ENCODE measurements at places on chromosomes 3 and 15.
A peak's percentile ranks its signal among the peaks of the same experiment; 100 is the strongest.

DNA sequence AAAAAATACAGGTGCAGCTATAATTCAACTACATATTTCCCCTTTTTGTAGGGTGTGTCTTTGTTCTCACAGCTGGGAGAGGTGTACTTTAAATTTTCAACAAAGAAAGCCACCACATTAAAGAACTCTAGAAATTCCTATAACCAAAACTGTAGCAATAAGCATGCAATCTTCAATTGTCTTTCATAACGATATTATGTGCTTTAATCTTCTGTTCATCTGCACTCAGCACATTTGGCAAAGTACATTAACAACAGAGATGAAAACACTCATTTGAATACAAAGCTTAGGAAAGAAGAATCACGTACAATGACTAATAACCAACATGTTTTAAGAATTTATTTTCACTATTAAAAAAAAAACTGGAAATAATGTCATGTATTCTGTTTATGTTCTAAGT, 1025.8 kb downstream of the ROBO1 start:
- no peak for DNase-seq

DNA sequence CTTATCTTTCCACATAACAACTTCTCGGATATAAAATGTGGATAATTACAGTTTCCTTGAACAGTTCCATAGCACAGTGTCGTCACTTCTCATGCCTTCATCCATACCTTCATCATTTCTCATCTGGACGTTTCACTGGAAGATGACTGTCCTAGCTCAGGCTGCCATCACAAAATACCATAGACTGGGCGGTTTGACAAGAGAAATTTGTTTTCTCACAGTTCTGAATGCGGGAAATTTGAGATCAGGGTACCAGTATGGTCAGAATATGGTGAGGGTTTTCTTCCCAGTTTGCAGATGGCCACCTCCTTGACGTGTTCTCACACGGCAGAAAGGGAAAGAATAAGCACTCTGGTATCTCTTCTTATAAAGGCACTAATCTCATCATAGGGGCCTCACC, 42.8 kb downstream of the TMEM108 start:
- no peak for DNase-seq

- DNase-seq = no peak
These were observed 35.6 kb upstream of the FILIP1L start for GRCh38 chr3:100149713-100150415.

DNA sequence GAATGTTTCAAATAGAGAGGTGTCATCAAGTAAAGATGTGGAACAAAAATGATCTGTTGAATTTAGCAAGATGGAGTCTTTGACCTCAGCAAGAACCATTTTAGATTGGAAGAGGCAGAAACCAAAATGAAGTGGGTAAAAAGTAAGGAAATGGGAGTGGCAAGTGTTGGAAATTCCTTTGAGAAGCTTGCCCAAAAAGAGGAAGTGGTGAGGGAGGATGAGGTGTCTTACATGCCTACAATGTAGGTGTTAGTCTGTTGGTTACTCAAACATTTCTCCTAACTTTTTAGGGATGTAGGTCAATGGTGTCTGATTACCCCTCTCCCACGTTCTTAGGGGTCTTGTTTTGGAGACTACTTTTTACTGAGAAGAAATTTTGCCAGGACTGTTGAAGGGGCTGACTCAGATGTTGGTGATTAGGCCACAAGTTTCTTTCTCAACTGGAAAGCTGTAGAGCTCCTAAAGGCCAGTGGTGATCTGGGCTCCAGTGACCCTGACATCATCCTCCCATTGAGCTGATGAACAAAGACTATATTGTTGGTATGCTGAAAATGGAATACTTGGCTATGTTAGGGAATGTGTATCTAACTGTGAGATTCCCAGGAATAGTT, 5.1 kb downstream of the PPP2R3A start:
- DNase-seq = no peak

DNA sequence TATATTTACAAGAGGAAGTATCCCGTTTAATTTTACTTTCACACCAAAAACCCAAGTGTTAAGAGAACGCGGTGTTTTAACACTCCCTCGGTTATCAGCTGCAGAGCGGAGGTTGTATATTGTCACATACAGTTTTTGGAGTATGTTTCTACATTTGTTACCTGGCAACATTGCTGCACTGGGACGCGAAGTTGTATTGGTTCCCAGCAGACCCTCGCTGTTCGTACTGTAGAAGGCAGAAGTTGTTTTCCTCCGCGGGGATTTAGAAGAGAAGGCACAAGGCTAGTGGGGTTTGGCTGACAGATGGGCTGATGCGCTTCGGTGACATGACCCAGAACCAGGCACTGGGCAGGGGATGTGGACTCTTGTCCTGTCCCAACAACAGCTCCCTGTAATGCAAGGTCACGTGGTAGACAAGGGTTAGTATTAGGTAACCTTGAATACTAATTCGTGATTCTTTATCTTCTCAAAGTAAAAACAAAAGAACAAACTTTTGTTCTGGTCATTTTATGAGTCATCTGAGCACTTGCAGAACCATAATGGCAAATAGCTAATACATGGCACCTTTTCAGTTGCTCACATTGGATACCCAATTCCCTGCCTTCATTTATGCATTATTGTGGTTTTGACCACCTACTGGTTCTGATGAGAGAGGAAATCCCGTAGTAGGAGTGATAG, 230.4 kb upstream of the BHLHE40 start:
- DNase-seq = no peak

DNA sequence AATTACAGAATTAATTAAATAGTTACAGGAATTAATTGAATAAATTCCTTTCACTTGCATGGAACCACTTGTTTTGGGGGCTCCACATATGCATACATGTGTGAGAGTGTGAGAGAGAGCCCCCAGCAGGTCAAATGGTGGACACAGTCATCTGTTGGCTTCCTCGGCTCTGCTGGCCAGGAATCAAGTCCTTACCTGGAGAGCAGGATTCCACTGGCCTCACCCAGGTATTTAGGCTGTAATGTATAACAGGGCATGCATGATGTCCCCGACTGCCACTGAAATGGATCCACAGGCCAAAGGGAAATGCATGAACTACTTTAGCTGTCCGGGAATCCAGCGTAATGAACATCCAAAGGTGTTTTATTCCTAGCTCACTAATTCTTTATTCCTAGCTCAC, 139.7 kb upstream of the SMAD3 start:
- no peak for DNase-seq

GRCh38 chr15:48202068-48202467, 4.0 kb upstream of the SLC12A1 start:
- DNase-seq = no peak

- DNase-seq = no peak
These were observed 52.0 kb downstream of the CD200R1L start for GRCh38 chr3:112794622-112795172.

GRCh38 chr15:31311735-31312619, 14.7 kb upstream of the KLF13 start:
- DNase-seq = no peak

GRCh38 chr15:50227076-50227475, 38.5 kb downstream of the HDC start:
- DNase-seq = peak; percentile 61
